HAP-1 (cell line): ENCODE measurements at places on chromosomes 3 and 15.
A peak's percentile ranks its signal among the peaks of the same experiment; 100 is the strongest.

DNA sequence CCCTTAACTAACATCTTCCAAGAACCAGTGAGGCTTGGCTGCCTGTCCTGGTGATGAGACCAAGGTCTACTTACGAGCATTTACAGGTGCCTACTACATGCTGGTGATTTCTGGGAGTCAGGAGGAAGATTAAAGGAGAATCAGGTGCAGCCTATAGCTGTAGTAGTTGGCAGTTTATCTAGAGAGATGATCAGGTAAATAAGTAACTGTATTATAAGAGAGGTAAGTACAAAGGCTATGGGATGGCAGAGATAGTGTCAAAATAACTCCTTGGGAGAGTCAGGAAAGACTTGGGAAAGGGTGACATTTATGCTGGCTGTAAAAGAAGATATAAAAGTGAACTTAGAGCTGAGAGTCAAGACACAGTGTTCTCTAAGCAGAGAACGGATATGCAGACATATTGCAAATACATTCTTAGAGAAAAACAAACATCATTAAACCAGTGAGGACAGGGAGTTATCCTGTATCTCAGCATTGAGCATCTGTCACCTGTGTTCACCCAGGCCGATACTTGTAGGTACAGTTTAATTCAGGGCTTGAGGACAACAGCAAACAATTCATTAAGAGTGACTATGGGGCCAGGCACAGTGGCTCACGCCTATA lies 49.7 kb upstream of the ACP3 start:
- no peak for DNase-seq

DNA sequence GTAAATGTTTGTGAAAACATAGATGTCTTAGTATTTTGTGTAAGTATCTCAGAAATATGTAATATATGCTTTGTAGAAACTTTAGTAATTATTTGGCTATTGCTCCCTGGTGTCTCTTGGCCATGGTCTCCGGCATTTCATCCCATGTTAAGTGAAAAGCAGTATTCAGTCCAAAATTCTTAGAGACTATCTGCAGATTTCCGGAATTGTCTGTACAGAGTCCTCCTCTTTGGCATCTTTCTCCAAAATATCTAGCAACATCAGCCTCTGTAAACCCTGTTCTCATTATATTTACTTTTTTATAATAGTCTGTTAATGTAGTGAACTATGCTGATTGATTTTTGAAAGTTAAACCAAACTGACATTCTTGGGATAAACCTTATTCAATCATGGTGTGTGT lies 352.7 kb downstream of the ARPP21 start:
- no peak for DNase-seq

DNA sequence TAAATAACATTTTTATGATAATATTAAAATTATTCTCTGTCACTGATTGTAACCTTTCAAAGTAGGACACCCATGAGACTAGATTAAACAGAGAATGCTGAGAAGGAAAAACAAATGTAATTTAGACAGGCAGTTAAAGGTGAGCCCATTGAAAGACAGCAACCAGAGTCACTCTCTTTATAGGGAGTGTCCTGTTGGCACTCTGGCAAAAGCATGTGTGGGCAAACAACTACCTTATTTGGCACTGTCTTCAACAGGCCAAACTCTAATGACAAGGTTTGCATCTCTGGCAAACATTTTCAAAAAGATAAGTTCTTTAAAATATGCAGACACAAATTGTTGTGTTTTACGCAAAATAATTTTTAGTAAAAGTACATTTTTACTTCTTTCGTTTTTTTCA lies 29.8 kb downstream of the NFKBIZ start:
- DNase-seq, result no peak

DNA sequence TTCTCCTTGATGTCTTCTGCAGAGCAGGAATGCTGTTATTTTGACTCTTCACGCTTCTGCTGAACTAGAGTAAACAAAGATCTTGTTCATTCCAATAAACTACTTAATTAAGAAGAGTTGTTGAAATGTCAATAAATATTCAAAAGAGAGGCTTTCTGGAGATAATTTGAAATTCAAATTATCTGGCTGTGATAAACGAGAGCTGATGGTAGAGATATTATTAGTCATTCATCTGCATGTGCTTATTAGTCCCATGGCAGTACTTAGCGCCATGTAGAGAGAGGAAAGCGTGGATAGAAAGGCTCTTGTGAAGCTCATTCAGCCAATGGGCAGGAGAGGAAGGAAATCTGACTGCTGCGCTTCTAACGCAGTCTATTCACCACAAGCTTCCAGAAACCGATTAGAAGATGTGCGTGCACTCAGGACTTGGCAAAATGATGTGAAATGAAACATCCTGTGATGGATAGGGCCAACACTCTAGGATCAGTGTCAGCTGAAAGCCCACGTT lies 251.1 kb downstream of the GABRB3 start:
- no peak for DNase-seq

- DNase-seq, result no peak
These were observed 180.6 kb downstream of the ROBO1 start for GRCh38 chr3:79587150-79587549.

DNA sequence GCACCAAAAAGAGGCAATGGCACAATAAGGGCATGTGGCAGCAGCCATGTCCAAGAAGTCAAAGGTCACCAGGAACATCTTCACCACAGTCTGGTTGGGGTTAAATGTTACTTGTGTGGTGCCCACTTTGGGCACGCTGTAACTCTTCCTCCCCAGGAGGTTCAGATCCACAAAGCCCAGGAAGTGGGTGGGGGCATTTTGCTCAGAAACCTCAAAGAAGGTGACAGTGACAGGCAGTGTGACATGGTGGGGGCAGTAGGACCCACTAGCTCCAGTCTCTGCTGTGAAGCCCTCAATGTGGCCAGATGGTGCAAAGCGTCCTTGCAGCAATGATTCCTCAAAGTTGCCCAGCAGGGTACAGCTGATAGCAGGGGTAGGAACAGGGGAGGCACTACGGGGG lies 5.8 kb downstream of the ZNF80 start:
- no peak for DNase-seq

- DNase-seq, result no peak
These were observed 32.1 kb upstream of the RGMA start for GRCh38 chr15:93121107-93121506.

- DNase-seq, result peak; percentile 22
These were observed 95.3 kb downstream of the SLC49A4 start for GRCh38 chr3:122890077-122890719.

DNA sequence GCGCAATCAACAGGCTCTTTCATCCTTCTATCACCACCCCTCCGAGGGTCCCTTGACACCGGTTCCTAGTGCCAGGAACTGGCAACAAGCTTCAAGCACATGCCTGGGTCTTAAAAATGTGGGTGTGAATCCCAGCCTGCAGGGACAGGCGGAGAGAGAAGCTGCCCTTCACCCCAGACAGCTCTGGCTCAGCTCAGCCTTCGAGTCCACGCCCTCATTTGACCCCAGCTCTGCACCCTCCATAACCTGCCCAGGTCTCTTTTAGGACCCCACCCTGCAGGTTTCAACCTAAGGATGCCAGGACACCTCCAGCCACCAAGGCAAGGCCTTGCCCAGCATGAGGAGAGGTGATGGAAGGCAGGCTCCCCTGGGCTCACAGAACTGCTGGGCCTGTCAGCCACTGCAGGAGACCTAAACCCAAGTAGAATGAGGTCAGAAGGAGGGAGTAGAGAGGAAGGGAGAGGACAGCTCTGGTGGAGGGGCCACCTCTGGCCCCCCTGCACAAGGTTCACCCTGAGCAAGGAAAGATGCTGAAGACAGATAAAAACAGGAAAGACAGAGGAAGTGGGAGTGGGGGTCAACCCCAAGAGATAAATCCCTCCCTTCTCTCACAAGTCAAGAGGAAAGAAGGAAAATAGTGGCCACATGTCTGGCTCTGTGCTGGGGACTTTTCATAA lies 2.6 kb upstream of the LOXL1 start:
- DNase-seq, result no peak

DNA sequence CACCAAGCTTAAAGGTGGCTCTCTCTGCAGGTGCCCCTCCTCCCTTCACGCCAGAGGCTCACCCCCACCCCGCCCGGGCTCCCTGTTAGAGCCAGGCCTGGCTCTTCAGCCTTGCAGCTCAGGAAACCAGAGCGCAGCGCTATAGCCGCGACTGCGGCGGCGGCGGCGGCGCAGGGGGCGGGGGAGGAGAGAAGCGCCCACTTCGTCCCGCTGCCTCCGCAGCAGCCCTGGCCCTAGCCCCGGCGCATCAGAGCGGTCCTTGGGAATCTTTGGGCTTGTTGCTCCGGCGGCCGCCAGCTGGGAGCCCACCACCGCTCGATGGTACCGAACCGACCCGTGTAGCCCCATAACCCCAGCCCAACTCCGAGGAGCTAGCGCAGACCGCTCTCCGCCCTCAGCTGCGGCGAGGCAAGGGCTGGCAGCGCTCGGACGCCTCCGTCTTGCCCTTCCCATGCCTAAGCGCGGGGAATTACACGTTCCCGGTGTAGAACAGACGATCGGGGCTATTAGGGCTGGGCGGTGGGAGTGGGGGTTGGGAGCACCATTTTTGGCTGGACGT lies 1.2 kb downstream of the RASGRF1 start:
- peak; percentile 8 for DNase-seq

DNA sequence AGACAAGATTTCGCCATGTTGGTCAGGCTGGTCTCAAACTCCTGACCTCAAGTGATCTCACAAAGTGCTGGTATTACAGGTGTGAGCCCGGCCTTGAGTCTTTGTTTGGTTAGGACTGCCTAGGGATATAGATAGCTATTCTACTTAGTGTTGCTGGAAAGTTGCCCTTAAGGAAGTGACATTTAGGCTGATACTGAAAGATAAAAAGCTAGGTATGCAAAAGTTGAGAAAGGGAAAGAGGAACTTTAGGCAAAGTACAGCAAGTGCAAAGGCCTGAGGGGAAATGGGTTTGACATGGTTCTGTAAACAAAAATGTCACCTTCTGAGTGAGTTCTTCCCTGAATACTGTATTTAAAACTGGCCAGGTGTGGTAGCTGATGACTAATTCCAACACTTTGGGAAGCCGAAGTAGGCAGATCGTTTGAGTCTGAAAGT lies 111.5 kb downstream of the ZNF609 start:
- no peak for DNase-seq

GRCh38 chr3:64008487-64009351 lies 14.6 kb downstream of the PSMD6 start:
- DNase-seq, result no peak

- DNase-seq, result peak; percentile 8
These were observed 89.2 kb downstream of the CORO2B start for GRCh38 chr15:68667800-68668625.

GRCh38 chr15:100033140-100033857 lies 300.1 kb upstream of the LYSMD4 start:
- no peak for DNase-seq

DNA sequence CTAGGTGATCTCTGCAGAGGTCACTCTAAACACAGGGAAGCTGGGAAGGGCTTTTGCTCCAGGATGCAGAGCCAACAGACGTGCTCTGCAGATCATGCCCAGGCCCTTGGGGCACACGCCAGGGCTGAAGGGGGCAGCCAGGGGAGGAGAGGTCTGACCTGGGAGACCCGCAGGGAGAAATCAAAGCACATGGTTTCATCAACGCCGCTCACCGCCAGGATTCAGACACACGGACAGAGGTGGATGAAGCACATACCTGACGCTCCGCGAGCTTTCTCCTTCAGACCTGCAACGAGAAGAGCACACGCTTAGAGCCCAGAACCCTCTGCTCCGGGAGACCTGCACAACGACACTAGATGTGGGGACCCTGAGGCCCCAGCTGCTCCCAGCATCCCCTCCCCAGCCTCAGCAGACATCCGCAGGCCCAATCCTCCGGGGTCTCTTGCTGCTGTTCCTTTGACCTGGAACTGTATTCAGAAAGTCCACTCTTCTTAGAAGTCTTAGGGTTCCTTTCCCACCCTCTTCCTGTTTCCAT lies 90.7 kb upstream of the IQSEC1 start:
- DNase-seq, result no peak

DNA sequence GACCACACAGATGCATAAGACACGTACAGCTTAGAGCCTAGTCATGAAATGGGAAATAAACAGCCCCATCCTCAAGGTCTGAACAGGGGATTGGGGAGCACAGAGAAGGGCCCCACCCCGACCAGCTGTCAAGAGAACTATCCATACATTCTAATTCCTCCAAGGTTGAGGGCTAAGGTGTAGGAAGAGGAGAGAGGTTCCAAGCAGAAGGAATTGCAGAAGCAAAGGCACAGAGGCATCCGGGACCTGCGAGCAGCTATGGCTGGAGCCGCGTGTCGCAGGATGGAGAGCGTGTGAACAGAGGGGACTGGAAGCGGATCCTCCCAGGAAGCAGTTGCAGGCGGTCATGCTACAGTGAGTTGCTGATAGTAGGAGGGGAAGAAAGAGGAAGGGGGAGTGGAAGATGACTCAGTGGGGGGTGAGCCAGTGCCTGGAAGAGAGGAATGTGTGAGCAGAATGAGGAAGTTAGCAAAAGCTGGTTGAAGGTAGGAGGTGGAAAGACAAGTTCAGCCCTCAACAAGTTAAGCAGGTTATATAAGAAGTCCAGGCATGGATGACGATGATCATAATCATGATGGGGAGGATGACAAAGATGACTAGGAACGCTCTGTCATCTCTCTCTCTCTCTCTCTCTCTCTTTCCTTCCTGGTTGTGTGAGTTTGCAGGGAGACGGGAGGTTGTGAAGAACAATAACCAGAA lies 89.7 kb downstream of the LIPC start:
- no peak for DNase-seq

- no peak for DNase-seq
These were observed 138.5 kb upstream of the ARPP21 start for GRCh38 chr3:35500641-35501350.

- DNase-seq, result no peak
These were observed 26.2 kb upstream of the IGF2BP2 start for GRCh38 chr3:185851046-185851445.

DNA sequence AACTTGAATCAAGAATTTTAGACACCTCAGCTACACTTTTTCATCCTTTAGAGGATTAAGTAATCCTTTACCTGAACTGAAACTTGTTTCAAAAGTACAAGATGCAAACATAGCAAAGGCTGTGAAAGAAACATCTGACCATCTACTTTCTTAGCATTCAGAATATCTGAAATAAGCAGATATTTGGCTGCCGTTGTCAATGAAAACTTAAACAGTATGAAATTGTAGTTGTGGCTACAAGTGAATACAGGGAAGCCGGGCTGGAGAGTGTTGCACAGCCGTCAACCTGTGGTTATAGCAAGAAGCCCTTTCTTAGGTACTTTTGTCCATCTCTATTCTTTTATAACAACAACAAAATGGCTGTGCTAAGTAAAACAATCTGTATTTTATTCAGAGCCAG lies 6.9 kb upstream of the CX3CR1 start:
- DNase-seq, result no peak

DNA sequence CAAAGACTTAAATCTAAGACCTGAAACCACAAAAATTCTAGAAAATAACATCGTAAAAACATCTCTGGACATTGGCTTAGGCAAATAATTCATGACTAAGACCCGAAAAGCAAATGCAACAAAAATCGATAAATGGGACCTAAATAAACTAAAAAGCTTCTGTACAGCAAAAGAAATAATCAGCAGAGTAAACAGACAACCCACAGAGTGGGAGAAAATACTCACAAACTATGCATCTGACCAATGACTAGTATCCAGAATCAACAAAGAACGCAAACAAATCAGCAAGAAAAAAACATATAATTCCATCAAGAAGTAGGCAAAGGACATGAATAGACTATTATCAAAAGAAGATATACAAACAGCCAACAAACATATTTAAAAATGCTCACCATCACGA lies 749.4 kb downstream of the PLOD2 start:
- DNase-seq, result no peak

GRCh38 chr15:76062286-76062685 lies 2.5 kb downstream of the TMEM266 start:
- no peak for DNase-seq
